ENCODE measurements at places on chromosomes 11 and 22.
A peak's percentile ranks its signal among the peaks of the same experiment; 100 is the strongest.

GRCh38 chr22:44738347-44738715 is 14.0 kb upstream of the ARHGAP8 start:
- no peak for DNase-seq

DNA sequence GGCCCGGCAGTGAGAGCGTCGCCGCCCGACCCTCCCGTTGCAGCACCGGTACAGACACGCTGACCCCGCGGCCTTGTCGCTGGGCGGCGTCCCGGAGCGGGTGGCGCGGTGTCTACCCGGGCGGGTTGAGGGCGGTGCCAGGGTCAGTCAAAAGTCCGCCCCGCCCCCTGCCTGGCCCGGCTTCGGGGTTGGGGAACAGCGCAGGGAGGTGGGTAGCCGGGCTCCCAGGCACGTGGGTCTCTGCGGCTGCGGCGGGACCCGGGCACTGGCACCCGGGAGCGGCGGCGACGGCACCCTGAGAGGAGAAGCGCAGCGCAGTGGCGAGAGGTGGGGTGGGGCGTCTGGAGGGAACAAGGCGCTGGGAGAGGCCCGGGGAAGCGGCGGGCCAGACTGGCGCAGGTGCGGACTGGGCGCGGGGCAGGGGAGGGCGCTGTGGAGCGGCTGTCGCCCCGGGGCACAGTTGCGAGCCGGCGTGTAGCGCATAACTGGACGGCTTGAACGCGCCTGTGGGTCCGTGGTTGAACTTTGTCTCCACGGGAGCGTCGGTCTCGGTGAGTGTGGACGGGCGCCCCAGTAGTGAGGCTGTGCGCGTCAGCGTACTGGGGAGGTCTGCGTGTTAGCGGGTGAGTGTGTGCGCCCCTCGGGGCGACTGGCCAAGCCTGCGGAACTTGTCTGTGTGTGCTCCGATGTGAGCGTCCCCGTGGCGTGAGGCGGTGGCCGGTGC is at the start of gene P2RY2:
P2RY2 (plus strand) TSS at position 176 of the 724 bp plus-strand sequence. CDS start 15,879 bp downstream, outside the sequence.
- DNase-seq, result no peak

DNA sequence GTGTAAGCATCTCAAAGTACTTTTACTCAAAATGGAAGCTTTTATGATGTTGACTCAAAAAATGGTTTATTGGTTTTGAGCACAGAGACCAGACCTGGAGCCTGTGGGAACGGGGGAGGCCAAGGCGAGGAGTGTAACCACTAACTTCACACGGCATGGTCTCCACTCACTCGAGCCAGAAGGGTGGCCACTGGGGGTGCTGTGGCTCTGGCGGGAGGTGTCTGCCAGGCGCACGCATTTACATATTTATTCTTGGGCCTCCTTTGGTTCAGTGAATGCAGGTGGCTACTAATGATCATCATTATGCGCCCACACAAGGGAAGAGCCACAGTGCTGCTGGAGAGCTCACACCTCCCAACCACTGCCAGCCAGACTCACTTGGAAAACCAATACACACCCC is 64.6 kb downstream of the FLRT1 start:
- peak; percentile 81 for DNase-seq

- DNase-seq, result peak; percentile 86
Measured at GRCh38 chr22:39946503-39947219, 13.5 kb upstream of the TMA7B start.

DNA sequence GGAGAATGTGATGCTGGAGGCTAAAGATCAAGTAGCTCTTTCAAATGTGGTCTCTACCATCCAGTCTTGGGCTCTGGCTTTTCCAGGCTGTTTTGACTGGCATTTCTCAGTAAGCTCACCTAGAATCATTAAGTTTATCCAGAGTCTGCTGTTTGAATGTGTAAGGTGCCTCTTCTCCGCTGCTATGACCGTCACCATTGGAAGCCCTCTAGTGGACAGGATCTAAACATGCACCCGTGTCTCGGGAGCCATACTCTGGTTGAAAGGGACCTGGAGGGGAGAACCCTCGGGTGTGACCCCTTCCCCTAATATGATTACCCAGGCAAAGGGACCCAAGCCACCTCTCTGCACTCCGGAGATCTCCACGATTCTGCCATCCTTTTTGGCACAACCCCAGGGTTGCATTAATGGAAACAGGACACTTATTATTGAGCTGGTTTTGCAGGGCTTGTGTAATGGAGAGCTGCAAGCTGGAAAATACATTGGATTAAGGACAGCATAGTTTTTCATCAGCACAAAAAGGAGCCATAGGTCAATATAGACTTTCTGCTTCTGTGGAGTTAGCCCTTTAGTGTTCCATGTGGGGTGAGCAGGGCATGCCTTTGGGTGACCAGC is 191.0 kb upstream of the LARGE1 start:
- DNase-seq, result peak; percentile 56

DNA sequence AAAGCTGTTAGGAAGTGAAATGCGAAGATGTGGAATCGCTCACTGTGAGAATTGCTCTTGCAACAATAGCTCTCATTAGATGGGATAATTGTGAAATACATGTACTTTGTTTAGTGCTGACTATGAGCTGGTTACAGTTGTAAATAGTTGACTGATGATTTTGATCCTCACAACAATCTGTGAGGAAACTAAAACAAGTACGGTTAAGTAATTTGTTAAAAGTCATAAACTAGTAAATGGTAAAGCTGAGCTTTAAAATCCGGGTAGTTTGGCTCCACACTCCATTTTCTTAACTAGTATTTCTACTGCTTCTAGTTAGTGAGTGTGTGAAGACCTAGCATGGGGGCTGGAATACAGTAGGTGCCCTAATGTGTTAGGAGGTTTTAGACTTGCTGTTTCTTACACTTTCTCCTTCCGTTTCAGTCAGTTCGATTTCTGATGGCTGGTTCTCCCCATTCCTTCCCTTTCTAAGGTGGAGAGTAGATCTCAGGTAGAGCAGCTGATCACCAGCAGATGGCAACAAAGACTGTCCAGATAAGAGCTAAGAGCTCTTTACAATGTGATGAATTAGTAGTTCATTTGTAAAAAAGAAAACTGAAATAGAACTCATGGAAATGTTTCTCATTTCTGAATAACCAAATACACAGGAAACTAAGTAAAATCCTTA is 16.3 kb upstream of the CYP2R1 start:
- DNase-seq, result peak; percentile 67

- no peak for DNase-seq
Measured at GRCh38 chr22:39923696-39924095, 22.8 kb downstream of the GRAP2 start.

- no peak for DNase-seq
Measured at GRCh38 chr11:131822506-131822905, 452.1 kb downstream of the NTM start.

- no peak for DNase-seq
Measured at GRCh38 chr11:15958910-15959309, 397.4 kb downstream of the SOX6 start.

DNA sequence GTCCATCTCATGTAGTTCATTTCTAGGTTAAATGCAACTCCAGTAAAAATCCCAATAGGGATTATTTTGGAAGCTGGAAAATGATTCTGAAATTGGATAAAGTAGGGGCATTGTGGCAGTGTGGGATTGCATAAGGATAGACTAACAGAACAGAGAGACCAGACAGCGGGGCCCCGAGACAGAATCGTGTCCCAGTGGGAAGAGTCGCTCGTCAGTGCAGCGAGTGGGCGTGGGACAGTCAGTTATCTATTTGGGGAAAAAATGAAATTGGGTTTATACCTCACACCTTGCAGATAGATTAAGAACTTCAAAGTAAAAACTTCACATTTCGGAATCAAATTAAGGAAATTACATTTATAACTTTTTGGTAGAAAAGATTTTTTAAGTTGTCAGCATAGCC is 10.6 kb downstream of the SART1 start:
- DNase-seq, result no peak

GRCh38 chr11:8089791-8090510 is 8.9 kb downstream of the TUB start:
- DNase-seq, result no peak

DNA sequence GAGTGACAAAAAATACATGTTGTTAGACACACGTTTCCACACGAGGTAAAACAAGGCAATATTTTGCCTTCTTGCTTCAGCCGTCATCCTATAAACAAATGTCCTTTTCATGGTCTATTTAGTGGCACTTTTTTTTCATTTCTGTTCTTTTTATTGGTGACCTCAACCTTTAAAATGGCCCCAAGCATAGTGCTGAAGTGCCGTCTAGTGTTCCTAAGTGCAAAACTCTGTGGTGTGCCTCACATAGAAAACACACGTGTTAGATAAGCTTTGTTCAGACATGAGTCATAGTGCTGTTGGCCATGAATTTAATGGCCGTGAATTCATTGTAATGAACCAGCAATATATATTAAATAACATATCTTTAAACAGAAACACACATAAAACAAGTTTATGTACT is 15.6 kb downstream of the OVCH2 start:
- DNase-seq, result no peak

- no peak for DNase-seq
Measured at GRCh38 chr11:69055212-69055586, 6.5 kb downstream of the TPCN2 start.

DNA sequence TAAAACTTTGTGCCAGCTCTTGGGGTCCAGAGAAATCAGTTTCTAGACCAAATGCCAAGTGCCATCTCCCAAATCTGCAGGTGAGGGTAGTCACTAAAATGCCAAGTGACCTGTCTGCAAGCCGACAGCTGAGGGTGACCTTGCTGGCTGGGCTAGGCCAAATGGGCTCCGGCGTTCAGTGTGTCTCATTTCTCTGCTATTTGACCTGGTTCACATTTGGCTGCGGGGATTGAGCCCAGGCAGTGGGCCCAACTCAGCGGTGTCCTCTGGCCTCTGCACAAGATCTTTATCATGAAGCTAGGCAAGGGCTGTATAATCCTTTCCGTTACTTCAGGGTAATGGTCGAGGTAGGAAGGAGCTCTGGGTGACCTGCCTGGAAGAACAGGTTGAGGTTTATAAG is 87.5 kb downstream of the SNX19 start:
- no peak for DNase-seq

- DNase-seq, result no peak
Measured at GRCh38 chr11:1428762-1429316, 39.1 kb downstream of the BRSK2 start.

DNA sequence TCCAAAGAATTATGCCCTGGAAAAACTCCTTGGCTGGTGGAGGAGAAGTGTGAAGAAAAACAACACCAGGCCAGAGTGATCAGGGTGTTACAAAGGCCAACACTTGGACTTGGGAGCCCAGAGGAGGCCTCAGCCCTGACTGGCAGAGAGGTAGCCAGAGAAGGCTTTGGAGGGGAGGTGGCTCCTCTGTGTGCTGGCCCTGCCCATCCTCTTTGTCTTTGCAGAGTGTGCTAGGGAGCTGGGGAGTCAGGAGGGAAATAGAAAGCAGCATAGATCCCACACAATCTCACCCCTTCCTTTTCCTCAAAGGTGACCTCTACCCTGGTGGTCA is 12.0 kb upstream of the P2RY6 start:
- no peak for DNase-seq

GRCh38 chr11:76194872-76195668 is 11.2 kb downstream of the WNT11 start:
- no peak for DNase-seq

DNA sequence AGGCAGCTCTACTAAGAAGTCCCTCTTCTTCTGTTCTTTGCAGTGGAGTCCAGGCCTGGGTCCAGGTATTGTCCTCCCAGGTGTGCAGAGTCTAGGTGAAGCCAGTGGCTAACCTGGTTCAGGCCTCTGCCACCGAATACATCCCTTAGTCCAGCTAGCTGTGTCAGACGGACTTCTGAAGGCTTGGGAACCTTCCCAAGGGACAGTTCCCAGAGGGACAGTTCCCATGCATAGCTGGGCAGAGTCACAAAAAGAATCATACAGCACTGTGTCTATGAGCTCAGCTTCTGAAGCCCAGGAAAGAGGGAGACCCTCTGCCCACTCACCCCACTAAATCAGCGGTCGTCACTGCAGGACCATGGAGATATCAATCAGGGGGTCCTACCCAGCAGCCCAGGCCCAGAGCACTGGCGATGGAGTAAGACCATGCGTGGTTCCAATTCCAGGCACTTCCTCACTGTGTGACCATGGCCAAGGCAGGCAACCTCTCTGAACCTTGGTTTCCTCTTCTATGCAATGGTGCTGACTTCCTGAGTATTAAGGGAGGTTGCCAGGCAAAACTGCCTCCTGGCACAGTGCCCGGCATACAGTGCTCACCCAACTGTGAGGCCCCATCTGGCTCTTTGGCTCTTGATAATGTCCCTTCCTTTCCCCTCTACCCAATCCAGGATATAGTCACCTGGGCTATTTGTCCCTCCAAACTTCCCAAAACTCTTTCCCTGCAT is 3.4 kb downstream of the MS4A10 start:
- DNase-seq, result peak; percentile 44

- DNase-seq, result no peak
Measured at GRCh38 chr22:41912338-41913039, 2.4 kb downstream of the SHISA8 start.

- DNase-seq, result no peak
Measured at GRCh38 chr11:114088216-114088615, 28.7 kb downstream of the ZBTB16 start.

- DNase-seq, result no peak
Measured at GRCh38 chr22:48957311-48957986, 870.2 kb downstream of the BRD1 start.

- DNase-seq, result no peak
Measured at GRCh38 chr11:64248578-64248977, 1.8 kb upstream of the PPP1R14B start.

DNA sequence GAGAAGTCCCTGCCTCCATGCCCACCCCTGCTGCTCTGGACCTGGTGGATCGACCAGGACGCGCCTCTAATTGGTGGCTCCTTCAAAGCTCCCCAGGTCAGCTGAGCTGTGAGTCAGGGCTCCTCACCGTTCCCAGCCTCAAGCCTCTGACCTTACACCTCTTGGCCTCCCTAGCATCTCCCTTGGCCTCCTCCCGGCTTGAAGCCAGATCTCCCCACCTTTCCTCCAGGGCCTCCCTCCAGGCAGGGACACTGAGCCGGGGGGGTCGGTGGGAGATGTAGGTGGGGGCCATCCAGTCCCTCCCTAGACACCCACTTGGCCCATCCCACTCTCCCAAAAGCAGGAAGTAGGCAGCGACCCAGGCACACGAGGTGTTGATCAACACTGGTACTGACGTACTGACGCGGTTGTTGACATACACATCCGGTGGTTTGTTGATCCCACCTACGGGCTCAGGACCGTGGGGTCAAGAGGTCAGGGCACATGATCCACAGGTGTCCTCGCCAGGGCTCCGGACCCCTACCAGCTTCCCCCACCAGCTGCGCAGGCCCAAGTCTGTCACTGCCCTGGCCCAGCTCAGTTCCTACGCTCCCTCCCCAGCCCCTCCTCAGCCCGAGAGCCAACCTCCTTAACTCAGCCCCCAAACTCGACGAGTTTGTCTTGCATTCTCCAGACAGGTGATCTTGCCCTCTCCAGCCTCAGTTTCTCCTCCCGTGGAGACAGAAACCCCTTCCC is 802 bp downstream of the ATG2A start:
- peak; percentile 30 for DNase-seq
